ENCODE measurements at places on chromosomes 7 and 10.
A peak's percentile ranks its signal among the peaks of the same experiment; 100 is the strongest.

- no peaks in the 10 kb centered on the region for H3K4me1 ChIP-seq
- no peak for DNase-seq
- no peak overlapping the region for H3K4me3 ChIP-seq
- H3K27me3 ChIP-seq = no peaks in the 10 kb centered on the region
- no peak overlapping the region for H3K27ac ChIP-seq
Measured at GRCh38 chr7:54643064-54643463, 100.9 kb downstream of the VSTM2A start.

DNA sequence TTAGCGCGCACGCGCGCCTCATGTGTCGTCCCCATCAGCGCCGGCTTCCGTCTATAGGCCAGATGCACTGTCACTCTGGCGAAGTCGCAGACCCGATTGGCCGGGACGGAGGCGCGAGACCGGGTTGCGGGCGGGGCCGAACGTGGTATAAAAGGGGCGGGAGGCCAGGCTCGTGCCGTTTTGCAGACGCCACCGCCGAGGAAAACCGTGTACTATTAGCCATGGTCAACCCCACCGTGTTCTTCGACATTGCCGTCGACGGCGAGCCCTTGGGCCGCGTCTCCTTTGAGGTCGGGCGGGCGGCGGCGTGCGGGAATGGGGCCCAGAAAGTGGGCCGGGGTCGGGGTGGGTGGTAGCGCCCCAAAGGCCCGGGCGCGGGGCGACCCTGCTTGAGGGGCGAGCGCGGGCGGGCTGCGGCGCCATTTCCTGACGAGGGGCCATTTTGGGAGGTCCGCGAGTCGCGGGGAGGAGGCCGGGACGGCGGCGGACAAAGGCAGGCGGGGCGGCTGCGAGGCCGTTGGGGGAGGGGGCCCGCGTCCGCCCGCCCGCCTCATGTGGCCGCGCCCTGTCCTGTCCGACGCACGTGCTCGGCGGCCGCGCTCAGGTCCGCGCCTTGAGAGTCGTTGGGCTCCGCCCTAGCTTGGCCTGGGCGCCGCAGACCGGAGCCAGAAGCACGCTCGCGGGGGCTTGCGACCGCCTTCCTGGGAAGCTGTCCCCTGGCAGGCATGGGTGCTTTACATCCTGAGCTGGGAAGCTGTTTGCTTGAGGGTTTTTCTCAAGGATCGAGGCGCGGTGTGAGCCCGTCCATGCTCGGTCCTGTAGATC lies at the start of gene PPIA:
TSS of gene PPIA (plus strand) at position 178 of the 825 bp plus-strand sequence. CDS start at position 222, 44 bp downstream.
- peaks cover 21% of the 10 kb centered on the region for H3K4me1 ChIP-seq
- peak; percentile 100 for DNase-seq
- H3K27ac ChIP-seq = peak within 1 kb of the TSS; percentile 98

DNA sequence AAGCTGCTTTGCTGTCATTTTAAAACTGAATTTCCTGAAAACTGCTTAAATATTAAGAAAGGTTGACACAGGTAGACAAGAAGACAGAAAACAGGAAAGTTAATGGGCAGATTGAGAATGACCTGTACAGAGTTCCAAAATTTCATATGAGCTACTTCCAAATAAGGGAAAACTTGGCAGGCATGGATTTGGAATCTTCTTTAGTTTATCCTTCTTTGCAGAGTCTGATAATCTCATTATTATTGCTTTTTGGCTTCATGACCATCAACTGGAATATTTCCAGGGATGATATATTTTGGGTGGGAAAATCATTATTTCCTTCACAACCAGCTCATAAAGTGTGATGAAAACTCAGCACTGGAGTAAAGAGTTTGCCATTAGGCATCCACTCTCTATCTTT lies 346.5 kb upstream of the NPVF start:
- H3K4me1 ChIP-seq = no peaks in the 10 kb centered on the region
- H3K36me3 ChIP-seq = no peaks in the 10 kb centered on the region
- H3K27me3 ChIP-seq = no peaks in the 10 kb centered on the region

- peaks cover 10% of the 10 kb centered on the region for H3K36me3 ChIP-seq
- no peak overlapping the region for H3K4me3 ChIP-seq
- peak; percentile 79 for DNase-seq
- H3K27ac ChIP-seq = peak overlapping the region; percentile 46
- H3K27me3 ChIP-seq = no peaks in the 10 kb centered on the region
Measured at GRCh38 chr7:2785071-2785500, 59.0 kb downstream of the GNA12 start.
